ENCODE measurements at places on chromosomes 5 and 9.

- no peak for DNase-seq
Observed at GRCh38 chr5:74452856-74453255, 187.7 kb downstream of the ENC1 start.

- DNase-seq: no peak
Observed at GRCh38 chr9:96522366-96522765, 72.4 kb downstream of the HABP4 start.

DNA sequence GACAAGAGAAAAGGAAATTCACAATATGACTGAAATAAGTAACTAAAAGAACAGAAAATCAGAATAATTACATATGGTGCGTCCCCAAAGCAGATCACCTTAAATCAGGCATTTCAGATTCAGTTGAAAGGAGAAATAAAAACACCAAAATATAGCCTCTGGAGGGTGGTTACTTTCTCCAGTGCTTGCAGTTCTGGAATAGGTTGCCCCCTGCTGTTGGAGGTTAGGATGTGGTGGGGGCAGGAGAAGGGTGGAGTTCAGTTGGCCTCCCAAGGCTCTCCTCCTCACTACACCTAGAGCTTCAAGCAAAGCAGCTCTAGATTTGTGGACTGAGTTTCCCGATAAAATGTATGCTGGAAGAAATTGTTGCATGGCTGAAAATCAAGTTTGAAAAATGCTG, 338.2 kb upstream of the TLE4 start:
- DNase-seq: no peak

- no peak for DNase-seq
Observed at GRCh38 chr9:74556685-74557084, 59.5 kb downstream of the RORB start.

DNA sequence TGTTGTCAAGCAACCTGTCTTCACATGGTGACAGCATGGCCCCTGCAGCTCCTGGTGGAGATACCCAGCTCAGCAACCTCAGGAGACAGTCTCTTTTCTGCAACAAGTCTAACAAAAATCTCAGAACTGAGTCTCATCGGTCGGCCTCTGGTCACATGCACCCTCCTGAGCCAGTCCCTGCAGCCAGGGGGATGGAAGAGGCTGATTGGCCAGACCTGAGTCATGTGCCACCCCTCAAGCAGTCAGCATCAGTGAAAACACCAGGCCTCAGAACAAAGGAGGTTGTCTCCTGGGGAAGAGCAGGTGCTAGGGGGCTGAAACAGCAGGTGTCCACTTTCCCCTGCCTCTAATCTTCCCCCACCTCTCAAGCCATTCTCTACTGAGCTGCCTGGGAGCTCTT, 54.4 kb downstream of the SMIM23 start:
- no peak for DNase-seq

DNA sequence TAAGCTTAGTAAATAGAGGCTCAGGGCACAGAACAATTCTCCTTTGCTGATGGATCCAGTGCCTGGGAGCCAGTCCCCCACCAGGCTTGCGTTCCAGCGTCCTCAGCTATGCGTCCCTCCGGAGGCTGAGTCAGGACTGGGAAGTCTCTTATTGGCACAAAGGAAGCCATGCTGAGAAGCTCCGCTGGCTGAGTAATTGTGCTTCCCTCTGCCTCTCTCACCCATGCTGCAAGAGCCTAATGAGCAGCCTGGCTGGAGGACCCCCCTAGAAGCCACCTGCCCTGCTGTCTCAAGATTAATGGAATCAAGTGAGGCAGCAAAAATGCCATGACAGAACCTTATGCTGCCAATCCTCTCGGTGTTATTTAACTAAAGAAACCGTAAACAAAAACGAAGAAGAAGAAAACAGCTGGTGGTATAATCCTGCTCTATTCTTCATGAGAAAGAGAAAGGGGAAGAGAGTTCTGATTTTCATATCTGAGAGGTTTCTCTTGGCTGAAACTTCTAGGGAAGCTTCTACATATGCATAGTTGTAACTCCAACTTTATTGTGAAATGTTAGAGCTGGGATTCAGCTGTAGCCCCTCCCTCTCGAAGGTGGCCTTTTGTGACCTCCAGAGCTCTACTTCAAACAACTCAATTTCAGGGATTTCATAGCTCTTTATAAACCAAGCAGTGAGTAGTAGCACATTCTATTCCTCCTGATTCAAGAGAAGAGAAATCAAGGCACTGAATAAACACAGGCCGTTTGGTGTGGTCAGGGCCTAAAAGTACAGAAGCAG, 185.4 kb upstream of the SEMA6A start:
- DNase-seq: no peak

- no peak for DNase-seq
Observed at GRCh38 chr5:5078009-5078897, 61.9 kb upstream of the ADAMTS16 start.

DNA sequence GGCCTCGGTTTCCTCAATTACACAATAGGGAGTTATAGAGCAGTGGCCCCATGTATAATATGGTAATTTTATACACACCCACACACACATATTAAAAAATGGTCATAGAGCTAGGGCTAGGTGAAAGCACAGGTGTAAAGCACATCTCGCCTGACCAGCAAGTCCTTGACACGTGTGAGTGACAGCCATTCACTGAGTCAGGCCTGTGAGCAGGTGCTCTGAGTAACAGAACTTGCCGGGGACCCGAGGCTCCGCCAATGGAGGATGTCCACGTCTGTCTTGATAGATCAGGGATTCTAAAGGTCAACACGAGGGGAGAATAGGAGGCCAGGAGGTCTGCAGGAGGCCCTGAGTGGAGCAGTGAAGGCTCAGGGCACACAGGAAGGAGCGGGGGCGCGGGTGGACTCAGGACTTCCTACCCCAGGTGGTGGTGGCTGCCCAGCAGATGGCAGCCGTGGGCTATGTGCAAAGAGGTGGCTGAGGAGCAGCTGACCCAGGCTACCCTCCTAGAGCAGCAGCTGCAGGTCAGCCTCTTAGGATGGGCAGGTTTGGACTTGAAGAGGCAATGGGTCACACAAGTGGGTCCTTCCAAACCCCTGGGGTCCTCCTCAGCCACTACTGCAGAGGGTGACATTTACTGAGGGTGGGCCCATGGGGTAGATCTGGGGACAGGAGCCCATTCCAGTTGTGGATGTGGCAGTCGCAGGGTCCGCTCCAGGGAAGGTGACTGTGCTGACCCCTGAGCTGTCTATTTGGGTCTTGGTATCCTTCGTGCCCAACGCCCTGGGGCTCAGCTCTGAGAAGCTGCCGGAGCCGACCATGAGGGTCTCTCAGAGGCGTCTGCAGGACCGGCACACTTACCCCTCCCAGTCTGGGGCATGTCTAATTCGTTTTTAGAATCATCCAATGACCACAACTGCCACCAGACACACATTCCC, 45.9 kb downstream of the PRRT1B start:
- peak; percentile 73 for DNase-seq

- DNase-seq: no peak
Observed at GRCh38 chr5:15933259-15934207, 246.1 kb downstream of the MARCHF11 start.

GRCh38 chr9:130624154-130624553, 40.2 kb upstream of the PRDM12 start:
- no peak for DNase-seq

GRCh38 chr5:2190549-2190948, 307.8 kb upstream of the IRX4 start:
- DNase-seq: no peak

DNA sequence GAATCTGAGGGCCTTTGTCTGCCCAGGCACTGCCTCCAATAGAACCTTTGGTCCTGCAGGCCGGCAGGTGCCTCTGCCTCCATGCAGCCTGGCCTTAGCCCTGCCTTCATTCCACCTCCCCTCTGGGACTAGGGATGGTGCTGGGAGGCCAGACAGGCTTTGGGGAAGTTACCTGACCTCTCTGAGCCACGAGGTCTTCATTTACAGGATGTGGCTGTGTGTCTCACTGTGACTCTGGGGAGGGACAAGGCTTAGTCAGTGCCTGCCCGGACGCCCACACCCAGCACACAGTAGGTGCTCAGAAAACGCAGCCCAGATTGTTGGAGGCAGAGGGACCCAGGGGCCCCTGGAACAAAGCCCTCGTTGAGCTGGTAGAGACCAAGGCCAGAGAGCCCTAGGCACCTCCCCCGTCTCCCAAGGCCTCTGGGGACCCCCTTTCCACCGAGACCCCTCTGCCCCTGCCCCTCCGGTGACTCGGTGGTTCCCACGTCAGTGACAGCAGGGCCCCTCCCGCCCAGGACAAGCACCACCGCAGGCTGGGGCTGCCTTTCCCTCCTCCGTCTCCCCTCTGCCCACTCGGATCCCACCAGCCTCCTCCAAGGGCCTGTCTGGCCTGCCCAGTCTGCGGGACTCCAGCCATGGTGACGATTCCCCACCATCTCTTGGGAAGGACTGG, 46.9 kb upstream of the EGFL7 start:
- no peak for DNase-seq

GRCh38 chr5:76292620-76293322, 110.3 kb upstream of the IQGAP2 start:
- no peak for DNase-seq

DNA sequence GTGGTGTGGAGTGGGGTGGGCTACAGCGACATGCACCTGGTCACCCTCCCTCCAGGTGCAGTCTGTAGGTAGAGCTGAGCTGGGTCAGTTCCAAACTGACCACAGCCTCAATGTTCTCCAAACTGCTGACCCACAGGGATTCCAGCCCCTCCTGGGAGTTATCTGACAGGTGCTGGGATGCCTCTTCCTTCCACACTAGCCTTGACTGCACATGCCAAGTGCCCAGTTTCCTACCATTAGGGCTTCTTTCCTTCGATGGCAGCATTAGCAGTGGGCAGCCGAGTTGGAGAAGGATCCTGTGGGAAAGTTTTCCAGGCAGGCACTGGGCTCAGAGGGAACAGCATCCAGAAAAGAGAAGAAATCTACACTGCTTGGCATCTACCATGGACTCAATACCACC, 64.0 kb upstream of the GABRP start:
- no peak for DNase-seq

DNA sequence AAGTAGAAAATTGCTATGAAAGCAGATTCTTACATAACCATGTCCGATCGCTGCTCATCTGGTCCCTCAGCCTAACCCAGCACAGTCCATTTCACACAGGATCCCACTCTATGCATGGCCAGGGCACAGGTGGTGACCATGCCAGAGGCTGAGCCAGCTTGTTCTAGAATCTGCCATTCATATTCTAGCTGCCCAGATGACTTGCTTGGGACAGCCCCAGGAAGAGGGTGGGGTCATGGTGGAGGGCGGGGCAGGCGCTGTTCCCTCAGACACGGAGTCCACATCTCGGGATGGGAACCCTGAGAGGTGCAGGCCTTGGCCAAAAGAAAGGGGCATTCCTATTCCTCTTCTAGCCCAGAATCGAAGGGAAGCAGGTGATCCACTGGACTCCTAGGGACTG, 275.2 kb upstream of the IRX2 start:
- DNase-seq: no peak

- no peak for DNase-seq
Observed at GRCh38 chr5:2773327-2773726, 21.9 kb upstream of the IRX2 start.

DNA sequence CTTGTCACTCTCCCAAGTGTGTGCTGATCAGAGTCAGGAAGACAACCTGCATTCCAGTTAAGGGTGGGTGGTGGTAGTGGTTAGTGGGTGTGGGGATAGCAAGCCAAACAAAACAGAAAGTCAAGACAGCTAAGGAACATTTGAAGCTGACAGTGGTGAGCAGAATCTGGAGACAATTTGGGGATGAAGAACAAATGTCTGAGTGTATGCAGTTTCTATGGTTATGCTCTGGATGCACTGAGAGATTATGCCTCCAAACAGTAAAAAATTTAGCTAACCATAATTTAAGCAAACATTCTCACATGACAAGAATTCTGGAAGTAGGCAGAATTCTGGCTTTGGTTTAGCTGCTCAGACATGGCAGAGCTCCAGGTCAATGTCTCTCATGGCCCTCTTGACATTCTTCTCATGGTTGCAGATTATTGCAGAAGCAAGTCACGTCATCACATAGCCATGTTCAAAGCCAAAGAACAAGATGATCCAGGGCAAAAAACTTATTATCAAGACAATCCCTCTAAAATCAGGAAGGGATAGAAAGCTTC, 148.7 kb downstream of the LURAP1L start:
- DNase-seq: no peak

DNA sequence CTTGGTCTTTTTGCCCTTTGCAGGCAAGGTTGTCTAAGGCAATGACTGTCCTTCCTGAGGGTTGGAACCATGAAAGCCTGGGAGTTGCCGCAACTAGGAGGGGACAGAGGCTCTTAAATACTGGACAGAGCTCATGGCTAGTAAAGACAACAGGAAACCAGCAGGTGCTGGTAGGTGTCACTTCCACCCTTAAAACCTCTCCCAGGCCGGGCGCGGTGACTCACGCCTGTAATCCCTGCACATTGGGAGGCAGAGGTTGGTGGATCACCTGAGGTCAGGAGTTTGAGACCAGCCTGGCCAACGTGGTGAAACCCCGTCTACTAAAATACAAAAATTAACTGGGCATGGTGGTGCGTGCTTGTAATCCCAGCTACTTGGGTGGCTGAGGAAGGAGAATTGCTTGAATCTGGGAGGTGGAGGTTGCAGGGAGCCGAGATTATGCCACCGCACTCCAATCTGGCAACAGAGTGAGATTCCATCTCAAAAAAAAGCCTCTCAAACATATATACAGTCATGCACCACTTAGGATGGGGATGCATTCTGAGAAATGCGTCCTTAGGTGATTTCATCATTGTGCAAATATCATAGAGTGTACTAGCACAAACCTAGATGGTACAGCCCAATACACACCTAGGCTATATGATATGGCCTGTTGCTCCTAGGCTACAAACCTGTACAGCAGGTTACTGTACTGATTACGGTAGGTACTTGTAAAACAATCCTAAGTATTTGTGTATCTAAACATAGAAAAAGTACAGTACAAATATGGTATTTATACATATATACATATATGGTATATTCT, 102.7 kb downstream of the HSPA4 start:
- DNase-seq: no peak

DNA sequence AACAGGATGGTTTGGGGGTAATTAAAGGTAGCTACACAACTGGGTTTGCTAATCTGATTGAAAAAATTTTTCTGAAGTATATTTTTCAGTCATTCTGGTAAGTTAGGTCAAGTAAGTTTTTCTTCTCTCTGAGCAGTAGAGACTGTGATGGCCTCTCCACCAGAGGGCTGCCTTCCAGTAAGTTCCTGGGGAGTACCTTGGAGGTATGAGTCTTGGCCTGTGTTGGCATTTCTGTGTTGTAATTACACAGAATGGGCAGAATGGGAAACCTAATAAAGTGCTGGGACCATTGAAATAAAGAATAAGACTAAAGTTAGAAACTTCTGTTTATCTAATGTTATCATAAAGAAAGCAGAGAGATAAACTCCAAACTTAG, 430.8 kb downstream of the ARHGEF28 start:
- DNase-seq: no peak

- DNase-seq: no peak
Observed at GRCh38 chr5:152072091-152072490, 147.4 kb upstream of the GLRA1 start.

DNA sequence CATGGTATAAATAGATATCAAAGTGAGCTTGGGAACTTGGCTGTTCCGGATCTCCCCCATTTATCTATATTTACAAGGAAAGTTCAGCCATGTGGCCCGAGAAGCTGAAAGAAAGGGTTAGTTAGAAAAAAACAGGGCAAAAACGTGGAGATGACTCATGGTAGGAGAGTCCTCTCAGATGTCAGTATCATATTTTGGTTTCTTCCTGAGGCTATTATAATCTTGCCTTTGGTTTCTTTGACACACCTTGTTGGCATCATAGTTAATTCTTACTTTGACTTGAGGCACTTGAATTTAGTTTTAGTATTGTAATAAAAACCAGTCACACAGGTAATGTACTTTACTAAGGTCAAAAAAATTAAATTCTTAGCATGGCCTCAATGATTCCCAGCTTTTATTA, 59.9 kb downstream of the GABRA6 start:
- DNase-seq: no peak

Data from activated T-helper 9 cell treated with anti-CD3 and anti-CD28 coated beads, Interleukin-2, amount 50 U/mL, for 16 hours (primary cell).